Endothelial cell of umbilical vein (primary cell): ENCODE measurements at places on chromosomes 11 and 22. TPM values are rescaled to one million over a fixed set of nuclear protein-coding genes. Genes with fewer than 3 reads are reported as not detected.
A peak's percentile ranks its signal among the peaks of the same experiment; 100 is the strongest.

Gene C22orf31
- total RNA-seq, result not detected in 2 replicates

Gene TRMT112
- total RNA-seq, result 187 and 195 TPM in 2 replicates

DNA sequence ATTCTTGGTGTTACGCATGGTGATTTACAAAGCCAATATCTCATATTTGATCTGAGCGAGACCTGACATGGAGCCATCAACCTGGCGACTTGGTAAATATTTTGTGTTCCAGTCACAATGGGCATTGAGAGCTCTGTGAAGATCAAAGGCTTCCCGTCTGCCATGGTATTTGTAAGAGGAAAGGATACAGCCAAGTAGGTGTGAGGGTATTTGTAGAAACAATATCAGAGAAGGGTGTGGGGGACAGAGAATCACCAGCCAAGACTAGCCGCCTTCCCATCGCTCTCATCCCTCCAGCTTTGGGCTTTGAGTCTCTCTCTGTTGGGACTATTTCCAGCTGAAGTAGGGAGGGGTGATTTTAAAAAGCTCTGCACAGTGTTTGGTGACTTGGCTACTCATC lies 173.4 kb upstream of the BDNF start:
- no peaks in the 10 kb centered on the region for H3K36me3 ChIP-seq
- no peaks in the 10 kb centered on the region for H3K27me3 ChIP-seq
- no peak for DNase-seq
- H3K27ac ChIP-seq, result no peak overlapping the region

Gene NCAM1
- total RNA-seq, result not detected in 2 replicates

DNA sequence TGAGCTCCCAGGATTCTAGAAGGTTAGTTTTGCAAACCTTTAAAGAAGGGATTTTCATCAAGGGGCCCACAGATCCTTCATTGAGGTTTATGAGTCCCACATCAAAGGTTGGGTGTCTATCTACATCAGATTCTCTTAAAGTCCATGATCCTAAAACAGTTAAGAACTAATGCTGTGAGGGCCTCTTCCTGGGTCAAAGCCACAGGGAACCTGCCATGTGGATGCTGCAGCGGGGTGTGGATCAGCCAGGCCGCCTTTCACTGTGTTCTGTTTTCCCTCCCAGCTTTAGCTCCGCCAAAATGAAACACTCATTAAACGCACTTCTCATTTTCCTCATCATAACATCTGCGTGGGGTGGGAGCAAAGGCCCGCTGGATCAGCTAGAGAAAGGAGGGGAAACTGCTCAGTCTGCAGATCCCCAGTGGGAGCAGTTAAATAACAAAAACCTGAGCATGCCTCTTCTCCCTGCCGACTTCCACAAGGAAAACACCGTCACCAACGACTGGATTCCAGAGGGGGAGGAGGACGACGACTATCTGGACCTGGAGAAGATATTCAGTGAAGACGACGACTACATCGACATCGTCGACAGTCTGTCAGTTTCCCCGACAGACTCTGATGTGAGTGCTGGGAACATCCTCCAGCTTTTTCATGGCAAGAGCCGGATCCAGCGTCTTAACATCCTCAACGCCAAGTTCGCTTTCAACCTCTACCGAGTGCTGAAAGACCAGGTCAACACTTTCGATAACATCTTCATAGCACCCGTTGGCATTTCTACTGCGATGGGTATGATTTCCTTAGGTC lies 5.3 kb downstream of the SERPIND1 start:
- peaks cover 65% of the 10 kb centered on the region for H3K4me1 ChIP-seq
- no peak overlapping the region for H3K4me3 ChIP-seq
- DNase-seq, result no peak
- H3K27ac ChIP-seq, result no peak overlapping the region

Gene P2RX6
- not detected in 2 replicates for total RNA-seq

- no peaks in the 10 kb centered on the region for H3K36me3 ChIP-seq
- no peak overlapping the region for H3K27ac ChIP-seq
- no peak overlapping the region for H3K4me3 ChIP-seq
- no peak for DNase-seq
- no peaks in the 10 kb centered on the region for H3K4me1 ChIP-seq
- no peaks in the 10 kb centered on the region for H3K27me3 ChIP-seq
Measured at GRCh38 chr11:133230431-133230830, 301.9 kb downstream of the OPCML start.

Gene C11orf97
- not detected in 2 replicates for total RNA-seq

DNA sequence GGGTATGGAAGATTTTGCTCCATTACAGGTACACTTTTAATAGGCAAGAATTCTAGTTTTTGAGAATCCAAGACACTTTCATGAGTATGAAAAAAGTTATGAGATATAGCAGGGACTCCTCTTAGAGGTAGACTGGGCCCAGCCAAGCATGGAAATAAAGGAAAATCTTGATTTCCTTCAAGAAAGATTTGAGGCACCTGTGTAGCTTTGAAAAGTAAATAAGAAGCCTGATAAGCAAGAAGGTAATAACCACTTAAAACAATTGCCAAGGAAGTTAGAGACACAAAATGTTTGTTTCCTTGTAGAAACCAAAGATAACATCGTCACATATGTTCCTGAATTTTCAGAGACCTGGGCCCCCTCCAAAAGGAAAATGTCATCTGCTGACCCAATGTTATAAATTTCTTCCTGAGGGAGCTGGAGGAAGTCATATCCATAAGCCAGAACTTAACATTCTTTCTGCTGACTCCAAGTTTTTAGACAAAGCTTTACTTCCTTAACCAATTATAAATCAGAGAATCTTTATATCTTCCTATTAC lies 314.5 kb upstream of the ANO3 start:
- H3K36me3 ChIP-seq, result no peaks in the 10 kb centered on the region
- H3K4me3 ChIP-seq, result no peak overlapping the region
- no peak for DNase-seq
- no peaks in the 10 kb centered on the region for H3K27me3 ChIP-seq

DNA sequence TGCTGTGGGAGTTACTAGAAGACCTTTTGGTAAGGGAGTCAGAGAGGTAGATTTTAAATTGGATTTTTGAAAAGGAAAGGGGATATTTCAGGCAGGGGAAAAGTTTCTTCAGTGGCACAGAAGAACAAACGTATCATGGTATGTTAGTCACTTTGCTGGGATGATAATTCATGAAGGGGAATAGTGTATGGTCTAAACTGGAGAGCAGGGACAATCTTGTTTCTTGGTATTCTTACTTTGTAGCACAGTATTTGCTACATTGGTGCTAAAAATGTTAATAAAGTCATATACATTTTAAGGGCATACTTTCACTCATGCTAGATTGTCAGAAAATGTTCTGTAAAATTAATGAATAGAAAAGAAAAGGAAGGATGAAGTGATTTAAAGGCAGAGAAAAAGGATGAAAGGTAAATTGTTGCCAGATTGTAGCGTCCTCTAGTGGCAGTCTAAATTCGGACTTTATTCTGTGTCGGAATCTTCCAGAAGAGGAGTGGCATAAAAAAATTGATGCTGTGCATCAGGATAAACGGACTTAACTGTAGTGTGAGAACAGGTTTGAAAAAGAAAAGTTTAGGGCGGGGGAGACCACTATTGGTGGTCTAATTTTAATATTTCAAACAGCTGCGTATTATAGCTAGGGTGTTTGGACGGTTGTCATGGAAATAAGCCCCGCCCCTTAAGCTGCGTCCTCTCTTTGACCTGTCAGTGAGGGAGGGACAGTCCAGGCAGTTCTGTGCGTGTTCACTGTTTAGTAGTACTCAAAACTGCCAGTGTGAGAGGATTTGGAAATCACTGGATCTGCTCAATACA lies at the start of gene BCO2:
BCO2 (plus strand) TSS at position 724 of the 810 bp plus-strand sequence. CDS start 90 bp downstream, outside the sequence.
- H3K27me3 ChIP-seq, result peaks cover 6% of the 10 kb centered on the region
- H3K4me3 ChIP-seq, result peak within 1 kb of the TSS; percentile 17
- peak; percentile 82 for DNase-seq
